ENCODE measurements at places on chromosomes 2 and 18. TPM values are rescaled to one million over a fixed set of nuclear protein-coding genes. Genes with fewer than 3 reads are reported as not detected.

Gene ARHGAP28
- 3.5 TPM for total RNA-seq

Gene KIAA2012
- total RNA-seq = not detected

Gene ZNF521
- total RNA-seq = 5.7 TPM

Gene GPC1
- 31.7 TPM for total RNA-seq

Gene LBX2
- 2.6 TPM for total RNA-seq

Gene ARHGEF33
- total RNA-seq = 0.73 TPM

Gene SS18
- 138 TPM for total RNA-seq

Gene DNAH6
- total RNA-seq = 0.58 TPM

Gene ATRAID
- total RNA-seq = 81.7 TPM

Gene KCNE4
- not detected for total RNA-seq

Gene PSMA8
- not detected for total RNA-seq

Gene CLEC4F
- total RNA-seq = 0.37 TPM

Gene ECEL1
- not detected for total RNA-seq

Gene POMC
- total RNA-seq = not detected

Gene SLC4A3
- total RNA-seq = not detected

Gene FBXO48
- not detected for total RNA-seq
